ENCODE measurements at places on chromosomes 2 and 18.

DNA sequence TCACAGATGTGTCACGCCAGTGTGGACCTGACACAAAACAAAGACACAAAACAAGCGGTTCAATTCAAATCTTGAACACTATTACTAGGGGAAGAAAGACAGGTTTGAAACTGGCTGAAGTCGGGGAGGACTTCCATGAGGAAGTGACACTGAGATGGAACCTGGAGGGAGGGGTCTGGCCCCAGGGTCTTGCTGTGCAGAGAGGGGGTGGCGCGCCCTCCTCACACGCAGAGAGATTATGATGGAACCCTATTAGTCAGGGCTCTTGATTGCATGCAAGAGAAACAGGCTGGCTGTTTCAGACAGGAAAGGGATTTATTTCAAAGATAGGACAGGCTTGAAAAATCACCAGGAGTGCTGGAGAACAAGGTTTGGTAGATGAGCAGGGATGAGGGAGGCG is 363.6 kb upstream of the HS6ST1 start:
- DNase-seq: no peak

GRCh38 chr2:141242008-141242407 is 888.8 kb downstream of the LRP1B start:
- no peak for DNase-seq

- no peak for DNase-seq
Measured at GRCh38 chr18:68233018-68233417, 481.9 kb downstream of the TMX3 start.

DNA sequence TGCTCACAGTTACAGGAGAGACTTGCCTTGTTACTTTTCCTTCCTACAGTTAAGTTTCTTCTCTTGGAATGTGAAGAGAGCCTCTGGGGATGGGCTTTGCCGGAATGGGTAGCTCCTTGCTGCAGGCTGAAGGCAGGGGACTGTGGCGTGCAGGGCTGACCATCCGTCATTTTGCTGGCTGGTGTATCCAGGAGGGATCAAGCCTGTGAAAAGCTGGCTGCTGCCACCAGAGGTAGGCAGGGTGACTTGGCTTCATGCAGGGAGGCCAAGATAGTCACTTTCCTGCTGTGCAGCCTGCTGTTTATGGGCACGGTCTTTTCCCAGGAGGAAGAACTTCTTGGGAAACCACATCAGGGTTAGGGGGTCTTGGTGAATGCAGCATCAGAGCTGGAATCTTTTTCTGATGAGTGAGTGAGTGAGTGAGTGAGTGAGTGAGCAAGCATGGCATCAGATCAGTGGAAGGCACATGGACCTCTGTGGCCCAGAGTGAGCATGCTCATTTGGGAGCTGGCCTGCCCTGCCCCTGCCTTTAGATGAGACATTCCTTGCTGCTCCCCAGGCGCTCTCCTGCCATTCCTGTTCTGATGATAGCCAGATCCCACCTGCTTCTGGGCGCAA is 33.0 kb downstream of the FHOD3 start:
- no peak for DNase-seq

DNA sequence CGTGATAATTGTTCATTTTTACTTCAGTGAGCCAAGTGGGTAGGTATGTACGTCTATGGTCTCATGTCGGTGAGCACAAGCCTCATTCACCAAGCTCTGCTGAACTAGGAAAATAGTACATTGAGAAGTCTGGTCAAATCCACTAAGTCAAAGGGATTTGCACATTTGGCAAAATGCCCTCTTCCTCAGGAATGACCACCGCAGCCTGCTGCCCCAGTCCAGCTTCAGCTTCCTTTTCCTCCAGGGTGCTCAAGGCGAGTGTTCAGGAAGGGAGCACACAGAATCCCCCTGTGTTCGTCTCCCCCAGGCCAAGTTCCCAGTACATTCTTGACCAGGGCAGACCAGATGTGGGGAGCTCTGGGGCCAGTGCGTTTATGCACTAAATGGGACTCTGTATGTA is 23.0 kb downstream of the TCF7L1 start:
- DNase-seq: no peak

DNA sequence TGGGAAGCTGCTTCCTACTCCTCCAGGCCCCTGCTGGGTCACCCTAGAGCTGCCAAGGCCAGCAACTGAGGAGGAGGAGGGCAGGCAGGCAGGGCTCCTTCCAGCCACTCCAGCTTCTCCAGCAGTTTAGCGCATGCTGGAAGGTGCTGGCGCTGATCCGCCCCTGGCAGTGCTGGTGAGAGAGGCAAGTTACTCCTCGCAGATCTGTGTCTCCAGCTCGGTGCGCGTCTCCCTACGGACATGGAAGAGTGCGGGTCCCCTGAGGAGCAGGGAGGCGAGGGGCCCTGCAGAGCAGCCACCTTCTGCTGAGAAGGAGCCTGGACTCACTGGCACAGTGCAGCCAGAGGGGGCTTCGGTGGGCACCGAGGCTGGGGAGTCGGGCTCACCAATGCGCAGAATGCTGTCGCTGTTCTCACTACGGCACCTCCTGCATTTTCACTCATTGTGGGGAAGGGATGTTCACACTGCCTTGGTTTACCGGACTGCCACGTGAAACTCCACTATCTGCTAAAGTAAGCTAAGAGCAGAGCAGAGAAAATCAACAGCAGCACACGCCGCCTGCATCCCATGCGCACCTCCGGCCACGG is 206.0 kb downstream of the HDAC4 start:
- DNase-seq: no peak

Measured in stimulated activated CD4-positive, alpha-beta T cell treated with anti-CD3 and anti-CD28 coated beads, Interleukin-2, amount 100 ng/mL, for 48 hours (primary cell).